ENCODE measurements at places on chromosomes 6 and 20. TPM values are rescaled to one million over a fixed set of nuclear protein-coding genes. Genes with fewer than 3 reads are reported as not detected.

- no peaks in the 10 kb centered on the region for H3K27me3 ChIP-seq
- no peaks in the 10 kb centered on the region for H3K36me3 ChIP-seq
- H3K4me1 ChIP-seq: peaks cover 13% of the 10 kb centered on the region
- no peak for DNase-seq
Measured at GRCh38 chr6:15892369-15892768, 229.5 kb upstream of the DTNBP1 start.

DNA sequence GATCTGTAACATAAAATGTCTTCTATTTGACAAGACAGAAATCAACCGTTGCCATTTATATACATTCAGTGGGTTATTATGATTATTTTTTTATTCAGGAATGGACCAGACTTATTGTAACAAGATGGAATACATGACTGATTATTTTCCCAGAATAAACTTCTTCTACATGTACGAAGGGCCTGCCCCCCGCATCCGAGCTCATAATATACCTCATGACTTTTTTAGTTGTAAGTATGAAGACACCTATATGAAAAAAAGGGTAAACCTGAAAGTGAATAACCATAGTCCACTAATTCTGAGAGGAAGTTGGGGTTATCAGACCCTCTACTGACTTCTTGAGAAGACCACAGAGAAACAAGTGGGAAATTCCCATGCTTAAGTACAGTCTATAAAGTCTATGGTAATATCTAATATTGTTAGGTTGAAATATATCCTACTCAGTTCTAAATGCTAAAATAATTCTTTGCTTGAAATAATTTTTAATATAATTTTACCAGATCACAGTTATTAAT is 15.9 kb downstream of the OR2A4 start:
- H3K27ac ChIP-seq: no peak overlapping the region
- H3K27me3 ChIP-seq: no peaks in the 10 kb centered on the region
- no peaks in the 10 kb centered on the region for H3K4me1 ChIP-seq

GRCh38 chr6:37134036-37134395 is 35.9 kb upstream of the PIM1 start:
- no peak for DNase-seq
- H3K27ac ChIP-seq: peak overlapping the region; percentile 91
- no peak overlapping the region for H3K4me3 ChIP-seq
- peaks cover 54% of the 10 kb centered on the region for H3K4me1 ChIP-seq
- no peaks in the 10 kb centered on the region for H3K36me3 ChIP-seq

- peak; percentile 43 for DNase-seq
- peaks cover 5% of the 10 kb centered on the region for H3K4me1 ChIP-seq
- no peaks in the 10 kb centered on the region for H3K36me3 ChIP-seq
- H3K27ac ChIP-seq: no peak overlapping the region
- H3K4me3 ChIP-seq: no peak overlapping the region
Measured at GRCh38 chr6:24990236-24990845, 54.6 kb upstream of the RIPOR2 start.

GRCh38 chr6:23977706-23978105 is 148.3 kb upstream of the NRSN1 start:
- no peaks in the 10 kb centered on the region for H3K27me3 ChIP-seq
- H3K4me3 ChIP-seq: no peak overlapping the region
- no peaks in the 10 kb centered on the region for H3K4me1 ChIP-seq
- H3K36me3 ChIP-seq: no peaks in the 10 kb centered on the region
- no peak overlapping the region for H3K27ac ChIP-seq

- no peaks in the 10 kb centered on the region for H3K4me1 ChIP-seq
- H3K27ac ChIP-seq: no peak overlapping the region
- H3K27me3 ChIP-seq: no peaks in the 10 kb centered on the region
- DNase-seq: no peak
- no peak overlapping the region for H3K4me3 ChIP-seq
Measured at GRCh38 chr6:84728602-84729001, 35.8 kb downstream of the TBX18 start.

DNA sequence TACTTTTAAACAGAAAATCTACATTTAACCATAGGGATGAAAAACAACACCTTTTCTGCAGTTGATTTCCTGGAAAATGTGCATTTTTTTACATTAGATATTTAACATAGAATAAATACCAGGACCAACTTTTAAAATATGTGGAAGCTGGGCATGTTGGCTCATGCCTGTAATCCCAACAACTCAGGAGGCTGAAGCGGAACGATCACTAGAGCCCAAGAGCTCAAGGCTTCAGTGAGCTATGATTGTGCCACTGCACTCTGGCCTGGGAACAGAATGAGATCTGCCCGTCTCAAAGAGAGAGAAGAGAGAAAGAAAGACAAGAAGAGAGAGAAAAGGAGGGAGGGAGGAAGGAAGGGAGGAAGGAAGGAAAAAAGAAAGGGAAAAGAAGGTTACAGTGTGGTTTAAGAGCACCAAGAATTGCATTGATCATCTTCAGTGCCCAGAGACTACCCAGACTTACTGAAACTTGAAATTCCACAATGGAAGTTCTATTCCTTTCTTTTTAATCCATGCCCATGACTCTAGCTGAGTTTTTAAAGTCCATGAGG is 189.4 kb upstream of the ARID1B start:
- H3K27me3 ChIP-seq: no peaks in the 10 kb centered on the region
- no peaks in the 10 kb centered on the region for H3K4me1 ChIP-seq
- no peaks in the 10 kb centered on the region for H3K36me3 ChIP-seq
- no peak for DNase-seq
- no peak overlapping the region for H3K27ac ChIP-seq

DNA sequence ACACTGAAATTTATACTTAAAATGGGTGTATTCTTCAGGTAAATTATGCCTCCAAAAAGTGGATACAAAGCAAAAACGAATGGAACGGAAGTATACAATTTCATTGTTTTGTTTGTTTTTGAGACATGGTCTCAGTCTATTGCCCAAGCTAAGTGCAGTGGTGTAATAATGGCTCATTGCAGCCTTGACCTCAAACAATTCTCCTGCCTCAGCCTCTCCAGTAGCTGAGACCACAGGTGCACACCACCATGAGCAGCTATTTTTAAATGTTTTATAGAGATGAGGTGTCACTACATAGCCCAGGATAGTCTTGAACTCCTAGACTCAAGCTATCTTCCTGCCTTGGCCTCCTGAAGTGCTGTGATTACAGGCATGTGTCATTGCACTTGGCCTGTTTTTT is 122.2 kb downstream of the MAN1A1 start:
- H3K36me3 ChIP-seq: peaks cover 6% of the 10 kb centered on the region
- no peak overlapping the region for H3K27ac ChIP-seq
- H3K4me3 ChIP-seq: no peak overlapping the region
- H3K4me1 ChIP-seq: peaks cover 4% of the 10 kb centered on the region

DNA sequence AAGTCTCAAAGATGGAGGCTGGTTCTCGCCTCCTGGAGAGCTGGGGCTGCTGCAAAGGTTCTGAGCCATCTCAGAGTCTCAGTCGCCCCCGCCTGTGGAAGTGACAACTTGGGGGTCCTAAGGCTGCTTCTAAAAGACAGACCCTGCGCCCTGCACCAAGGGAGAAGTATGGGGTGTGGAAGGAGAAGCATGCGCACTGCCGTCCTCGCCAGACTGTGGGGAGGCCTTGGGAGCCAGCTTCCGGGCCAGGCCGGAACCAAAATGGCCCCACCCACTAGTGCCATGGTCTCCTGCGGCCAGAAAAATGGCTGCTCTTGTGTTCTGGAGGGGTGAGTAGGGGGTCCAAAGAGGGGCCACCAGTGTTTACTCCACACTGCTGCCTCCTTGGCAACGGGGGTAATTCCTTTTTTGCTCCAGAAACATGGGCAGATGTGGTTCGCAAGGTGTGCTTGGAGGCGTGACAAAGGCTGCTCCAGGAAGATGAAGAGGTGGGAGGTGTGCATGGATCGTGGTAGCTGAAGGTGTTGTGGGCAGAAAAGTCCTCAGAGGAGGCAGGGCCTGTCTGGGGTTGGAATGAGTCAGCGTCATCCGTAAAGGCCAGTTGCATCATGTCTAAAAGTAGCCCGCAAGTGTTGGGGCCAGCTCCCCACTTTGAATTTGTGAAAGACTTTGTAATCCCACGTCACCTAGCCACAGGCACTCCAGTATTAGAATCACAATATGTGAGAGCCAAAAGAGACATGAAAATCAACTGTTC is 329.8 kb upstream of the SOX4 start:
- H3K4me3 ChIP-seq: no peak overlapping the region
- H3K27ac ChIP-seq: no peak overlapping the region
- H3K27me3 ChIP-seq: no peaks in the 10 kb centered on the region
- no peak for DNase-seq
- H3K4me1 ChIP-seq: no peaks in the 10 kb centered on the region

DNA sequence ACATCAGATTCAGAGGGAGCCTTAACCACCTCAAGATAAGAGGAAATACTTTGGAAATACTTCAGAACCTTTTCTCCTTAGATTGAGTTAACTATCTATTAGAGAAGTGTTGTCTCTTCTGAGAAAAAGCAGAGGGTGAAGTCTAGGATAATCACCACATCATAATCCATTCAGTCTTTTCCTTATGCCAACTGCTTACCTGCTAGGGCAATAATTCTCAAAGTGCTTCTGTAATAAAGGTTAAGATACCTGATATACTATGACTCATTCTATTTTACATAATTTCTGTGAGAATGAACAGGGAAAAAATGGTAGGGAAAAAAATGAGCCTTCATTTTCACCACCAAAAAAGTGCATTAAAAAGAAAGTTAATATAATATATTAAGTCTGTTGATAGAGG is 70.1 kb upstream of the LOC128125822 start:
- H3K4me3 ChIP-seq: no peak overlapping the region
- H3K4me1 ChIP-seq: no peaks in the 10 kb centered on the region
- H3K36me3 ChIP-seq: no peaks in the 10 kb centered on the region
- no peak for DNase-seq
- H3K27me3 ChIP-seq: no peaks in the 10 kb centered on the region

- no peaks in the 10 kb centered on the region for H3K36me3 ChIP-seq
- H3K27me3 ChIP-seq: no peaks in the 10 kb centered on the region
- H3K4me3 ChIP-seq: no peak overlapping the region
- H3K4me1 ChIP-seq: peaks cover 16% of the 10 kb centered on the region
- H3K27ac ChIP-seq: no peak overlapping the region
Measured at GRCh38 chr6:63355632-63356031, 35.8 kb upstream of the LGSN start.

- H3K27ac ChIP-seq: no peak overlapping the region
- DNase-seq: no peak
- no peaks in the 10 kb centered on the region for H3K4me1 ChIP-seq
- H3K27me3 ChIP-seq: no peaks in the 10 kb centered on the region
Measured at GRCh38 chr6:54681987-54682386, 164.6 kb upstream of the FAM83B start.

DNA sequence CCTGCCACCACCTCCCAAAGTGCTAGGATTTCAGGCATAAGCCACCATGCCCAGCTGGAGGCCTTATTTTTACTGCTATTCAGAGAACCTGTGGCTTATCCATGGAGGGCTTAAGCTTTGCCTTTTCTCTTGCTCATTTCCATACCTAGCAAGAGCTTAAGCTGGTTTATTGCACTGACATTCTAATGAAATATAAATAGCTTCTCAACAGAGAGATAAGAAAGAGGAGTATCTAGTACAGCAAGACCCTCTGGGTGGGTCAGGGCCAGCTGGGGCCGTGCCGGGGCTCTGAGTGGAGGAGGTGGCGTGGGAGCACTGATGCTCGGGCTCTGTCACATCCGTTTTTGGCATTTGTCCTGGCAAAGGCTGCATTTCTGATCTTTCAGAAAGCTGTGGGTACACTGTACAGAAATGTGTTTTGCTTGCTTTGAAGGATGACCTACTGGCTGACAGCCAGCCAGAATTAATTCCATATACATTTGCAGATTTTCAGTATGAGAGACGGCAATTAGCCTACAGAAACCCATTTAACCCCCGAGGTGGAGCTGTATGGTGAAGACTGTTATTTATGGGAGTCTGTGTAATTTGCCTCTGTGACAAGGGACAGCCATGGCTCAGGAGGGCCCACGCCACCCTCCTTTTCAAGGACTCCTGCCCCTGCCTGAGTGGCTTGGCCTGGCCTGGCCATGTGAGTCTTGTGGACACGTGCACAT is 181.6 kb upstream of the AKAP12 start:
- H3K4me3 ChIP-seq: no peak overlapping the region

NNAT gene
- 9.3 TPM for total RNA-seq

IMPG1 gene
- not detected for total RNA-seq

TFAP2A gene
- total RNA-seq: not detected

THBS2 gene
- 7.7 TPM for total RNA-seq

LY6G6C gene
- not detected for total RNA-seq
